ENCODE measurements at places on chromosomes 3 and 15.

DNA sequence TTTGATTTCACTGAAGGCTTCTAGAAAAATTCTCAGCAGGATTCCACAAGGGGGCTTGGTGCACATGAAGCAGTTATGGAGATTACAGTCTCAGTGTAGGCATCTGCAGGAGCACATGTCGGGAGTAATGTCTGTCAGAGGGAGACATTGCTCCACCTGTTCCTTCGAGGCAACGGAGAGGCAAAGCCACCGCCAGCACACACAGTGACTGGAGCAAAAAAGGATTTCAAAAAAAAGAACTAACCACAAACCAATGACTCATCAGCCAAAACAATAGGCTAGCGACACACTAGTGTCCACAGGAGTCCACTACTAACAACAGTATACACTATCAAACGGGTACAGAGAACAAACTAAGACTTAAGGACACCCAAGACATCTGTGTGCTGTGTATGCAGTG, 68.9 kb downstream of the NPTN start:
- DNase-seq: peak; percentile 38

GRCh38 chr15:71125831-71126450, 10.7 kb downstream of the THSD4 start:
- peak; percentile 51 for DNase-seq

DNA sequence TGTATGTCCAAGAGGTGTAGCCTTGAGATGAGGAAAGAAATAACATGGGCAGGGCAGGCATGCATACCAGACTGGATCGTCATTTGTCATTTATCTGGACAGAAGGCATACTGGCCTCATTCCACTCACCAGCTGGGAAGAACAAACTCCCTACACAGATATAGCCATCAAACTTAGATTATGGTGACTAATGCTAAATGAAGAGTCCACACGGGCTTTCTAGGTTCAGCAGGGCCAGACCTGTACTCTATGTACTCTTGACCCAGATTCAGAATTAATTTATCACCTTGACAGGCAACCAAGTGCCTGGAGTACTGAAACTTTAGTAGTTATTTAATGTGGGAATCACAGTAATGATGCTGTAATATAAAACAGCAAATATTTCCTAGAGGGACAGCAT, 164.3 kb upstream of the IL12A start:
- no peak for DNase-seq

- no peak for DNase-seq
Observed at GRCh38 chr3:115903843-115904242, 280.5 kb downstream of the GAP43 start.

DNA sequence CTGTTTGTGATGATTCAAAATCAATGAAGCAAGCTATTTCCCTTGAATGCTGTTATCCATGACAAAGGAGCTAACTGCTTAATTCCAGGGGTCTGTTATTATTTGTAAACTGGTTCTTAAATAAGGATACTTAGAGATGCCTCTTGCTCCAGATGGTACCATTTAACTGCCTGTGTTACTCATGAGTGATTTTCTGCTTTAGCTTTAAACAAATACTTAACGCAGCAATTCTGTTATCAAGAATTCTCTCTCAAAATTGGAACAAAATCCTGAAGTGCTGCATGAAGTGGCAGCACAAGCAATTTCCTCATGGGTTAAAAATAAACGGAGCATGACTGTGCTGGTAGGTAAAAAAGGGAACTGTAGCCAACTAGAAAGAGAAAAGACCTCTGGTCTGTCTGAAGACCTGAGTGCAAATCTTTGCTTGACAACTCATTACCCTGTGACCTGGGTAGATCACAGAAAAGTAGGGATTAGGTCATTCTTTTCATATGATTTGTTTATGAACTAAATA, 62.5 kb upstream of the GBE1 start:
- peak; percentile 30 for DNase-seq

All from NCI-H82 (cell line).